Osteoblast (primary cell): ENCODE measurements at places on chromosomes 2 and 18.

- no peak for DNase-seq
Observed at GRCh38 chr2:50546790-50547189, 485.1 kb downstream of the NRXN1 start.

DNA sequence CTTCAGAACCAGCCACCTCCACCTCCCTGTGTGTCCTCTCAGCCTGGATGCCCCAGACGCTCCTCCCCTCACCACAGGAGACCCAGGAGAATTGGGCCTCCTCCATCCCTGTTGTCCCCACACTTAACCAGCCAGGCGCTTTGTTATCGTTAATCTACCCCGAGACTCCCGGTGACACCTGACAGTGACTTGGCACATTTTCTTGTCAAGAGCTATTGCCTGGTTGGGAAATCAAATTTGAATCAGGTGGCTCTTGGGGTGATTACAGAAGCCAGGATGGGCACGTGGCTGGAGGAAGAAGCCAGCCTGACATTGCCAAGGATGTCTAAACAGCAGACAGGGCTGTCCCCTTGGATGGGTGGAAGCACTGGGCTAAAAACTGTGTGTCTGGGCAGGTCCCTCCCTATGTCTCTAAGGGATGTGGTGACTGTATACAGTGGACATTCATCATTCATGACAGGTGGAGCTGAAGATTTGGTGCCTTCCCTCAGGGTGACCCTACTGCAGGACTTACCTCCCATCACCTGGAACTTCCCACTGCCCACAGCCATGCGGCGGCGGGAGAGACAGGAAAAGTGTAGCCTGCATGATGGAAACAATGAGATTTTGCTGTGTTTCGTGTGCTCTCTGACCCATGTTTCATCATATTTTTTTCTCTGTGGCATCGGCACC lies 157.2 kb upstream of the CAPN13 start:
- no peak for DNase-seq

DNA sequence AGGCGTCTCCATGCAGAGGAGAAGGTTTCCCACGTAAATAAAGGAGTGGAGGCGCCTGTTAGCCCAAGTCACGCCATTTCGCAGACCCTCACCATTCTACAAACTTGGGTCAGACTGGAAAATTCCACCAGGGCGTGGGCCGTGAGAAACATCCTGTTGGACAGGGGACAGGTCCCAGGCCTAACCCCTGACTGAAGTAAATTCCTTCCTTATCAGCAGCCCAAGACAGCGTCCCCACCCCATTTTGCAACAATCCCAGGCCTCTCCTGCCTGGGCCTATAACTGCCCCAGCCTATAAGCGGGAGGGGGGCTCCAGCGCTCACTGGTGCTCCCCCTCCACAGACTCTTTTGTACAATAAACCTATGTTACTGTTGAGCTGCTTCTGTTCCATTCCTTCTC lies 57.3 kb upstream of the CBLN2 start:
- DNase-seq: no peak

DNA sequence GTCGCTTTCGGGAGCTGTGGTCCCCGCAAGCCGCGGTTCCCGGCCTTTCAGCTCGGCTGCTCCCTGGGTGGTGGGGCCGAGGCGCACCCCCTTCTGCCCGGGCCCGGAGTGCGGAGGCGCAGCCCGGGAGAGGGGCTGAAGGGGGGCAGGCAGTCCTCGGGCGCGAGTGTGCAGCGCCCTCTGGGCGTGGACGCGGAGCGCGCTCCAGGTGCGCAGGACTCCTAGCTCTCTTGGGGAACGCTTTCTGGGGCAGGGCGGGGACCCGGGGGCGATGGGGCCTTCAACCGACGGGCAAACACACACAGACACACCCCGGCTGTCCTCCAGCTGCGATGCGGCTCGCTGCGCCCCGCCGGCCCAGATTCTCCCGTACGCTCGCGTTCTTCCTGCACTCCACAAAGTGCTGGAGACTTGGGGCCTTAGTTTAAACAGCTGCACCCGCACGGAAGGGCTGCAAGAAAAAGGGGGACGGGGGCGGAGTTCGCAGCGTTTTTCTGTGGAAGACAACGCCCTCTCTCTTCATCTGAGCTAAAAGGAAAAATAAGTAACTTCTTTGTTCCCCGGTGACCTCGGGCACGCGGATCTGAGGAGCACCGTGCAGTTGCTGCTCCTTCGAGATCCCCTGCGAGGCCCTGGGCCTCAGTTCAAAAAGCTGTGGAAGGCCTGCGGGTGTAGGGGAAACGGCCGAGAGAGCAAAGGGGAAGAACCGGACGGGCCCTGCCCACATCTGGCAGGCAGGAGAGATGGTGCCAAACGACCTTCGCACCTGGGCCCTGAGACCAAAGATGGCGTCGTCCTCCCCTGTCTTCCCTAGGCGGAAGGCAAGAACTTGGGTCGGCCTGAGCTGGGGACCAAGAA lies 593 bp upstream of the SDC1 start:
- peak; percentile 95 for DNase-seq

DNA sequence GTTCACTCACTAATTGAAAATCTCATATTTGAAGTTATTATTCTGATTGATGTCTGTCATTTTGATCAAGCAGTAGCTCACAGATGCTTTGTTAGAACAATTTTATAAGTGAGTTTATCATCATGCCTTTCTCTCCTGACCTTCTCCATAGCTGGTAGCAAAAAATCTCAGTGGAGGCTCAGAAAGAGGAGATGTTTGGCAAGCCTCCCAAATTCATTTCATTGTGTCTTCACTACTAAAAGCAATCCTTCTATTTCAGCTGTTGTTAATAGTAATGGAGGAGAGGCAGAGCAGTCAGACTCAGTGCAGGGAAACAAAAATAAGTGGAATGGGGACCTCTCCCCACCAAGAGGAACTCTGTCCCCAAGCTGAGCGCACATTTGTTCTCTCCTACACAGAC lies 2127.8 kb upstream of the CELF4 start:
- no peak for DNase-seq

- DNase-seq: no peak
Observed at GRCh38 chr18:7049951-7050350, 67.6 kb downstream of the LAMA1 start.

DNA sequence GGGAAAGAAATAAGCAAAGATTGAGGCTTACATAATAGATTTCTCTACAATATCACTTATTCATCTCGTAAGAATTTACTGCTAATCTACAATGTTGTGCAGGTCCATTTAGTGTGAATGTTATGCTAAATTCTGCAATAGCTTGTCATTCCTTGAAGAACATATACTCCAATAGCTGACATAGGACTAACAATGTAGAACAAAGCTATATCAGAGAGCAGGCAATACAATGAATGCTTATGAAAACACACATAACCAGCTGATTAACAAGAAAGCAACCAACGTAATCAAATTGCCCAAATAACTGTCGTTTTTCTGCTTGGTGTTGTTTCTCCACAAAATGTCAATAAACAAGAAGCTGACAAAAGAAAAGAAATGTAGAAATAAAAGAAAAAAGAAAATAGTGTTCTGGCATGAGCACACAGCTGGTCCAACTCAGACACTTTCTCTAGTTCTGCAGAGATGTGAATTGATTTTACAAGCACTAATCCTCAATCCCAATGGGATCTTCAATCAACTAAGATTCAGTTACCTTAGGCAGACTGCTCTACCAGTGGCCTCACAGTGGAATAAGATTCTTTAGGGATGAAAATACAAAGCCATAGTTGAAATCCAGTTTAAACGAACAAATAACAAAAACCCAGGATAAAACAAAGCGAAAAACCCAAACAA lies 1024.7 kb upstream of the PIK3C3 start:
- DNase-seq: no peak

- peak; percentile 82 for DNase-seq
Observed at GRCh38 chr2:71101656-71102055, 28.4 kb downstream of the MCEE start.

- no peak for DNase-seq
Observed at GRCh38 chr18:25111377-25112288, 240.3 kb downstream of the ZNF521 start.

- DNase-seq: no peak
Observed at GRCh38 chr2:156653675-156654074, 217.5 kb downstream of the GPD2 start.

DNA sequence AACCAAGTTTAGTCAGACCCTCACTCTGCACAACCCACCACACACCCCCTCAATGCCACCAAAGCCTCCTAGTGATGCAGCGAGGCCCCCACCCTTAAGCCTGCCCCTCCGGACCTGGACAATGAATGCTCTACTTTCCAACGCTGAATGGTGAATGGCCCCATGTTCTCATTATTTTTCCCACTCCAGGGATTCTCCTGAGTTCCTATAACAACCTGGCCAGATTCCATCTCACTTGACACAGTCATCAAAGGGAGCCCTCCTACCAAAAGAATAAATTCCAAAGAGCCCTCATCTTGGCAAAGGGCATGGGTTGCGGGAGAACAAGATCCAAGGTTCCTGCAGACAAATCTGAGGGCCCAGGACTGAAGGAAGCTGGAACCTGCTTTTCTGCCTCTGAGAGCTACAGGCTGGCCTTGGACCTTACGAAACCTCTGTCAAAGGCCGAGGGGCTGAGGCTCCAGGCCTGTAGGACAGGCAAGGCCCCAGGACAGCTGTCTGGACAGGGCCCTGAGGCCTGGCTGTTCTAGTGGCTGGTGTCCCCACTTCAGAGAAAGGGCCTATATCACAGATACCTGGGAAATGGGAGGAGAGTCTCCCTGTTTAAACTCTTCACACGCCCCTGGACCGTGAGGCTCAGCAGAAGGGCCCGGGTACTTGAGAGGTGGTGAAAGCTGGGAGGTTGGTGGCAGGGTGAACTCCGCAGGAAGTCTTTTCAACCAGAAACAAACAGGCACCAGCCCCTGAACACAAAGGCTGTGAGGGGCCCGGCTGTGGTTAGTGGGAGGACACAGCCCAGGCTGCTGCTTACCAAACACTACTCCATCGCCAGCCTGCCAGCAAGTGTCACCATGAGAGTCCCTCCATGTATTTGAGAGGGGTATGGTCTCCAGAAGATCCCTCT lies 27.3 kb downstream of the SFXN5 start:
- no peak for DNase-seq

DNA sequence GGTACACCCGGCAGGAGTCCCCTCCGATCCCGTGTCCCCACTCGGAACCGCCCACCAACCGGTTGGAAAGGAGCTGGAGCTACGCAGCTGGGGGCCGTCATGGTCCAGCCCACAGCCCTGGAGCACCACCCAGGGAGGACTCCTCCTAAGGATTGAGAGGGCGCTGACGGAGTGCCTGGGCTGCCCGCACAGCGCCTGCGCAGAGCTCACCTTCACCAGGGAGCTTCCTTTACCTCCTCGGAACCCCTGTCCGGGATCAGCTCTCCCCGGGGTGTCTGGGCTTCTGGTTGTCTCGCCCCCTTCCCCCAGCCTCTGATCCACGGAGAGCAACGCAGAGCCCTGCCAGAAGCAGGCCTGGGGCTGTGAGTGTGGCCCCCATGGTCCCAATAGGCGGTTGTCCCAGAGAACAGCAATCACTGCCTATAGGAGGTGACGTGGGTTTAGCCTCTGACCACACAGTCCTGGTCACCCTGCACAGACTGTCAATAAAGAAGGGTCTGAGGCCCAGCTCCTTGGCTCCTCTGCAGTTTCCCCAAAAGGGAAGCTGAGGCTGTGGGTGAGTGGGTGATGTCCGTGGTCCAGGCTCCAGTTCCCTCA lies 14.6 kb downstream of the ALPG start:
- DNase-seq: peak; percentile 63

GRCh38 chr2:81542119-81542518 lies 1237.6 kb upstream of the LRRTM1 start:
- no peak for DNase-seq

DNA sequence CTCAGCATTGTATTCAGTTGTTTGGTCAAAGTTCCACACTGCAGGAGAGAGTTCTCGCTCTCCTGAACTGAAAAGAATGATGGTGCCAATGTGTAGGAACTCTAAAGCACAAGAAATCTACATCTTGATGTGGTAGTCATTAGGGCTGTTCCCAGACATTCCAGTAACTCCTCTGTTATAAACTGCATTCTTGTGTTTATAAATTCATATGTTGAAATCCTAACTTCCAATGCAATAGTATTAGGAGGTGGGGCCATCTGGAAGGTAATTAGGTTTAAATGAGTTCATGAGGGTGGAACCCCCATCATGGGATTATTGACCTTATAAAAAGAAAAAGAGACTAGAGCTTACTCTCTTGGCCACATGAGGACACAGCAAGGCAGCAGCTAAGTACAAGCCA lies 239.6 kb downstream of the CDH20 start:
- no peak for DNase-seq

GRCh38 chr2:73999881-74000597 lies 15.3 kb downstream of the TET3 start:
- DNase-seq: no peak

- DNase-seq: no peak
Observed at GRCh38 chr18:6328621-6329010, 86.1 kb downstream of the L3MBTL4 start.

- DNase-seq: no peak
Observed at GRCh38 chr2:13260402-13260801, 543.7 kb downstream of the TRIB2 start.

GRCh38 chr2:234983011-234983726 lies 31.4 kb downstream of the SH3BP4 start:
- peak; percentile 61 for DNase-seq

DNA sequence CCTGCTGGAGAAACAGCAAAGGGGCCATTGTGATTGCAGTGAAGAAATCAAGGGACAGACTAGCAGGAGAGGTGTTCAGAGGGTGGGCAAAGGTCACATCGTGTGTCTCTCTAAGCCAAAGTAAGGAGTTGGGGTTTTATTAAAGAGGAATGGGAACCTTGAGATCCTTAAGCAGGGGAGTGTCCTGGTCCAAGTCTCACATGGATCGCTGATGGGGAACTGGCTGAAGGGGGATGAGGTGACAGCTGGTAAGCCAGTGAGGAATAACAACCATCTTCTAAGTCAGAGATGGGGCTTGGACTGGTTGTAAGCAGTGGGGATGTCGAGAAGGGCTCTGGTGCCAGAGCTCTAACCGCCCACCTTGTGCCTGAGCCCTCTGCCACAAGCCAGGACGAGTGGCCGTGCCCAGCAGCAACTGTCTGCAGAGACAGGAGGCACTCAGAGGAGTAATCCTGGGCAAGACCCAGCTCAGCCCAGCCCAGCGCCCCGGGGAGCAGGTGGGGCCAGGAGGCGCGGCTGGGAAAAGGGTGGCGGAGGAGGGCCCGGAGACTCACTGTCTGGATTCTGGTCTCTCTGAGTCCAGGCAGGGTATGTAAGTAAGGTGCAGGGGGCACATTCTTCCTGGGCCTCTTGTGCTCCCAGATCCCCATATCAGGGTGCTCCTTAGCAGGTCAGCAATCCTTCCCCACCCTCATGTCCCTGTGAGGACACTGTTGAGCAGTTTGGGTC lies 13.7 kb downstream of the WNT10A start:
- DNase-seq: peak; percentile 84

- DNase-seq: peak; percentile 39
Observed at GRCh38 chr18:37668971-37669747, 103.6 kb upstream of the CELF4 start.

GRCh38 chr18:45518311-45519155 lies 96.7 kb upstream of the SLC14A2 start:
- no peak for DNase-seq

GRCh38 chr2:229370509-229370908 lies 99.4 kb upstream of the PID1 start:
- DNase-seq: no peak

- peak; percentile 89 for DNase-seq
Observed at GRCh38 chr2:239322416-239323086, 78.3 kb downstream of the HDAC4 start.
